ENCODE measurements at places on chromosomes 1 and 21.
A peak's percentile ranks its signal among the peaks of the same experiment; 100 is the strongest.

DNA sequence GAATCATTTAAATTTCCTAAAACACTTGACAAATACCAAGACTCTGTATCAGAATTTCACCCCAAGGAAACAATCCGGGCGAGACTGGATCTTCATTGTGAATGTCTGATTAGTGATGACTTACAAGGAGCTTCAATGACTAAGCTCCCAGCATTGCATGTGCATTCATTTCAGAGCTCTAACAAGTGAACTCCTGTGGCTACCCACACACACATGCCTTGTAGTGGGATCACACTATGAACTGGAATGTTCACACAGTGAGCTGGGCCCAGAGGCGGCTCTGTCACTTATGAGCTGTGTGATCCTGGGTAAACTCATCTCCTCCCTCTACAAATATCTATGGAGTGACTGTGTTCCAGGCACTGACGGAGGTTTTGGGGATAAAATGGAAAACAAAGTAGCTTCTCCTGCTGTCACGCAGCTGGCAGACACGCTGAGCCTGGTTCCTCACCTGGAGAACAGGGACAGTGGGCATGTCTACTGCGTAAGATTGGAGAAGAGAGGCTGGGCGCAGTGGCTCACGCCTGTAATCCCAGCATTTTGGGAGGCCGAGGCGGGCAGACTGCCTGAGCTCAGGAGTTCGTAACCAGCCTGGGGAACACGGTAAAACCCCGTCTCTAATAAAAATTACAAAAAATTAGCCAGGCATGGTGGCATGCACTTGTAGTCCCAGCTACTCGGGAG lies 56.9 kb downstream of the CLSTN1 start:
- no peak for DNase-seq

DNA sequence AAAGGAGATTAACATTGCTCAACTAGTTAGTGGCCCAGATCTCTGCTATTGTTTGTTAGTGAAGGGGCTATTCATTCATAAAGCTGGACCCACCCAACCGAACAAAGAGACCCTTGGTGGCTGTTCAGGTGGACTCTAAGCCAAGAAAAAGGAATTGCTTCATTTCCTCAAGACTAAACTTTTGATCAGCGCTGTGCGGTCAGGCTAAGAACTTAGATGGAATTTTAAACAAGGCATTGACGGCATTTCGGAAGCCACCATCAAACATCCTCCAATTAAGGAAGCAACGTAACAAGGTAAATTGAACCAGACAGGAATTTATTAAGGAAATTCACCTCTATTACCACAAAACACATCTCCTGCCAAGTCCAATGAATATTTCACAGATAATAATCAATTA lies 19.9 kb upstream of the SHCBP1L start:
- DNase-seq: no peak

DNA sequence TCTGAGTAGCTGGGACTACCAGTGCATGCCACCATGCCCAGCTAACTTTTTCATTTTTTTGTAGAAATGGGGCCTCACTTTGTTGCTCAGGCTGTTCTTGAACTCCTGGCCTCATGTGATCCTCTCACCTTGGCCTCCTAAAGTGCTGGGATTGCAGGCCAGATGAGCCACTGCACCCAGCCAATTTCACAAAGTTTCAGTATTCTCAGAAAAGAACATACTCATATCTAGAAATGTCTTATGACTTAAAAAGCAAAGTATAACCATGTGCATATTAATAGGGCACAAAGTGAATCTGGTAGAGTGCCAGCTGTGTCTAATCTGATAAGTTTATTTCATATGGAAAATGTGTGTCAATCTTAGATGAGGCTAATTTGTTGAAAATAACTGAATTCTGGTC lies 87.5 kb upstream of the CACYBP start:
- DNase-seq: no peak

DNA sequence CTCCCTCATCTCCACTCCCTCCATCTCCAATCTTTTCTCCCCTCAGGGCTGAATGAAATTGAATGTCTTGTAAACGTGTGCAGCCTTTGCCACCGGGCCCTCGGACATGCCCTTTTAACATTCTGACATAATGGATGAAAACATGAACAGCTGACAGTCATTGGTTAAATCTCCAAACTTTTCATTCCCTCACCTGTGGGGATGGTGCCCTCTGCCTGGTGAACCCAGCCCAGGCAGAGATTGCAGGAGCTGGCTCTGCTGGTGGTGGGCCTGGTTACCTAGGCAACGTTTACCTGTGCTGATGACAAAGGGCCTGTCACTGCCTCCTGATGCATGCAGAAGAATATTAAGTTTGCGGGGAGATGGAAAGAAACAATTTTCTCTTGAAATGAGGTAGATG lies 21.3 kb downstream of the ST6GALNAC3 start:
- no peak for DNase-seq

GRCh38 chr1:12064073-12064969 lies 1.2 kb downstream of the TNFRSF8 start:
- peak; percentile 15 for DNase-seq

Measured in inflammatory macrophage (primary cell).